ENCODE measurements at places on chromosomes 3 and 15.

- no peak for DNase-seq
Observed at GRCh38 chr3:87793337-87793877, 265.4 kb downstream of the CGGBP1 start.

- no peak for DNase-seq
Observed at GRCh38 chr3:12921736-12922135, 80.4 kb upstream of the RPL32 start.

DNA sequence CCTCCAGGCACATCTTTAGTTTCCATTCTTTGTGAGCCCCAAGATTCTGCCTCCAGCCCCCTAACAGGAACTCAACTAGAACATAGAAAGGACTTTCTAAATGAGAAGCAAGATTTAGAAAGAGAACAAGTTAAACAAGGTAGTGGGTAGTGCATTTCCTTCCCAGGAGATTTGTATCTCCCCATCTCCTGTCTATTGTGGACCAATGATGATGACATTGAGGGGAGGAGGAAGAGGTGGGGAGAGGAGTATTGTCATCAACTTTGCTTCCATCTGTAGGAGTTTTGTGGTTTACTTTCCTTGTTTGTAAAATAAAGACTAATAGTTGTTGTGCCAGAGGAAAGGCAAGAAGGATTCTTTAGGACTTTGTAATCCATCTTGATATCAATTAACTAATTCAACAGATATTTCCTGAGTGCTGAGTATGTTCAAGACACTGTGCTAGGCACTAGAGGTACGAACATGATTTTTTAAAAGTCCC lies 235.3 kb upstream of the ROPN1 start:
- no peak for DNase-seq

- DNase-seq = no peak
Observed at GRCh38 chr15:49438962-49439631, 16.1 kb downstream of the FGF7 start.

Data from activated CD8-positive, alpha-beta memory T cell treated with anti-CD3 and anti-CD28 coated beads for 1 hour (primary cell).